ENCODE measurements at places on chromosomes 7 and 10.

GRCh38 chr7:31070991-31071644 lies 19.0 kb downstream of the ADCYAP1R1 start:
- DNase-seq = no peak

DNA sequence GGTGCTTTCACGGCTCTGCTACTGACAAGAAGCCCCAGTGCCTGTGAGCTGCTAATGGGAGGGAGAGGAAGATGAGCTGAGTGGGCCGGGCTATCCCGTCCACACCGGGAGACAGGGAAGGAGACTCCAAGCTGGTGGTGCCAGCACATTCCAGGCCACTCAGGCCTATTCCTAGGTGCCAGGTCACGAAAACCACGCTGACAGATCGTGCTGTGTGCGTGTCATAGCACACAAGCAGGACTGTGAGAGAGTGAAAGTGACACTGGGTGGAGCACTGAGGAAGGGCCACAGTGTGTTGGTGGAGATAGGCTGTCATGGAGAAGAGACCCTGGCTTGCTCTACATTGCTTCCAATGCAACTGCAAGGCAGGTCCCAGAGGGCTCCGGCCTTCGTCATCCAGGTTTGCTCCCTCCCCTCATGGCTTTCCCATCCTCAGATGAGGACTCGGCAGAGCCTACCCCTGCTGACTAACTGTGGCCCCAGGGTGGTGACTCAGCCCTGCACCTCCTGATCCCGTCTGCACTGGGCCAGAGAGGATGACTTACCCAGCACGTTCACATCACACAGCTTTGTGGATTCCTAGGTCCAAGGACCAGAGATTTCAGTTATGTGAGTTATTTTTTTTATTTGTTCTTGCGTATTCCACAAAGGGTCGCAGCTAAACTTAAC lies 167.3 kb downstream of the EGFR start:
- DNase-seq = no peak

DNA sequence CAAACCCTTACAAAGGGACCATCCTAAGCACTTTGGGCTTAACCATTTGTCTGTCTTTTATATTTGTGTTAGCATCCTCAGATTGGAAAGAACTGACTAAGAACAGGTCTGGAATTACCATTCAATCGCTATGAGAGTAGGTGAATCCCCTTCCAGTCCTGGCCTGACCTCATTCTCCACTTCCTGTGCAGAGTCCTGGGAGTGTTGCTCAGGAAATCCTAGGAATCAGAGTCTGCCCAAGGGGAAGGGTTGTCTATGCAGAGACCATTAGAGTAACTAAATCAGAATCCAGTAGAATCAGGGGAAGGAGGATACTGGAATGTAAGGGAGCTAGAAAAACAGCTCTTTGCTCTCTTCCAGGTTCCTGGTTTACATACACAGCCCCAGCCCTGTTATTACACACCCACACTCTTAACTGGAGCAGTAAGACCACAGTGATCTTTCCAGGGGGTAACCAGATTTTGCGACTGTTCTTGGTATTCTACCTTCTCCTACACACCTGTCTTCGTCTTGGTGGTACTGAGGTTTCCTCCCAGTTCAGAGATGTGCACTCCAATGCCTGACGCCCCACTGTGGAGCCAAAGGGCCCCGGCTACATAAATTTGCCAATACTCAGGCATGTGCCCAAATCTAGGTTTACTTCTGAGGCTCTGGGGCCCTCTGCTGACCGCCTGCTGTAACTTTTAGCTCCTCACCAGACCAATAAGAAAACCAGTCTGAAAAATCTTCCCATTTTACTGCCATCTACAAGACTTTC lies 103.7 kb downstream of the RNF216 start:
- no peak for DNase-seq

DNA sequence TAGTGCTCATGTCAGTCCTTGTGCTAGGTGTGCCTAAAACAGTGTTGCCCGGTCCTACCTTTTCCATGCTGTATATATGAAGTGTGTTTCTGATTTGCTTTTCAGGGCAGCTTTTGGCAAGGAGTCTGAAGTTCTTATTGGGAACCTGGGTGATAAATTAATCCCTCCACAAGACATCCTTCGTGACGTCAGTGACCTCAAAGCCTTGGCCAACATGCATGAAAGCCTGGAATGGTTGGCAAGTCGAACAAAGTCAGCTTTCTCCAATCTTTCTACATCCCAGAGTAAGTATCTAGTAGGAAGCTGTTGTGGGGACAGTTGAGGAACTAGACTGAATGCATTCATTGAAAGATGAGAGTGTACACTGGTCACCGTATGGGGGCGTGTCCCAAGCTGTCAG lies 189.4 kb upstream of the LRGUK start:
- DNase-seq = no peak

- DNase-seq = no peak
These were observed 103.9 kb downstream of the CUBN start for GRCh38 chr10:17025444-17026295.

DNA sequence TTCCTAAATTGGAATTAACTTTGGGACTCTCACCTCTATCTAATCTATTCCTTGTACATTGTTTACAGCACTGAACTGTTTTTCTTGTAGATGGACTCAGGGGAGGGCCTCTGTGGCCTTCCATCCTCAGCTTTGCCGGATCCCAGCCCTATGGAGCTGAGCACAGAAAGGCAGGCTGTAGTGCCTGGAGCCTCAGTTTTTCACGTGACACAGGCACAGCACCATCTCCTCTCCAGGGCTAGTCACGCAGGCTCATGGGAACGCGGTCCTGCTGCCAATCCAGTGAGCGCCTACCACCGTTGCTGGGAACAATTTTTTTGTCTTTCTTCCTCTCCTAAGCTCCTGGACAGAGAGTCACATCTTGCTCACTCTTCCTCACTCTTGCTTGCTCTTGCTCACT lies 75.6 kb upstream of the DDC start:
- DNase-seq = no peak

Data from stimulated activated CD4-positive, alpha-beta T cell treated with anti-CD3 and anti-CD28 coated beads, Interleukin-1b, Interleukin-23, amount 100 ng/mL, for 1 hour (primary cell).